NCI-H1417 (cell line): ENCODE measurements at places on chromosomes 2 and 18.

- DNase-seq: no peak
These were observed 21.9 kb upstream of the ALPI start for GRCh38 chr2:232434091-232434490.

- peak; percentile 36 for DNase-seq
These were observed 67.6 kb downstream of the LDAH start for GRCh38 chr2:20755132-20755800.

DNA sequence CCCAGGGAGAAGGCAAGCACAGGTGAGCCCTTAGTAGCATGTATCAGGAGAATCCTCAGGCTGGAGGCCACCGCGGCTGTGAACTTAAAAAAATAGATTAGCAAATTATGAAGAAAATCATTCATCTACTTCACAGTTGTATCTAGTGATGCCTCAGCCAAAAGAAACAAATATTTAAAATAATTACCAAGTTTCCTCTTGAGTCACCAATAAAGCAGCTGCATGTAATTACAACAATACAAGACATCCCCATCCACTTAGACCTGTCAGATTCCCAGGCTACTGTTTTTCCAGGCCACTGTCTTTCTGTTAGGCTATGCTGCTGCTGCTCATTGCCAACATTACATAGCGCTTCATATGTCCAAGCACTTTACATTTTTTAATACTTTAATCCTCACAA, 54.6 kb upstream of the PHLPP1 start:
- DNase-seq: peak; percentile 87

DNA sequence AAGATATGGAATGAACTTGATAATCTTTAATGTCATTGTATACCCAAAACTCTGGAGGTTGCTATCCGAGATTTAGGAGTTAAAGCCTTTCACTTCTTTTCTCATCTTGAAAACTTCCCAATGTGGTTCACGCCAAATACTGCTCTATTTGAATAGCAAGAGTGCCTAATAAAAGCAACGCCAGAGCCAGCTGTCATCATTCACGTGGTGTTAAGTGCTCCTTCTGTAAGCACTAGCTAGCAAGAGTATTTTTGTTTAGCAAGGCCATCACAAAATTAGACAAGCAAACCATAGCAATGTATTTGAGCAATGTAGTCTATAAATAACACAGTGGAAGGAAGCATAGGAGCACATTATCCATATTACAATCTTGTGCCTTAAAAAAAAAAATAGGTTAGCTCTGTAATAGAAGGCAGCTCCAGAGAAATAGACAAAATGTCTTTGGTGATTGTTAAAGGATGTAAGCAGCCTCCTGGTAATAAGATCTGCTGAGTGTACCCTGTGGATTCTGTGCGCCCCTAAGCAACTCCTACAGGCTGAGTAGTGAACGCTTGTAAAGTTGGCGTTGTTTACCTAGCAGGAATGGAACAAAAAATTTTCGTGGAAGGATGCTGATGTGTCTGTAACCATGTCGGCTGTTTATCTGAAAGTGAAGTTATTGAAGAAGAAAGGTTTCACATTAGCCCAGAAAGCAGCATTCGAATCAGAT, 518.0 kb downstream of the CNTNAP5 start:
- DNase-seq: peak; percentile 19
